Hippocampal formation (tissue), 2 donors: ENCODE measurements at places on chromosomes 5 and 9.
A peak's percentile ranks its signal among the peaks of the same experiment; 100 is the strongest.

DNA sequence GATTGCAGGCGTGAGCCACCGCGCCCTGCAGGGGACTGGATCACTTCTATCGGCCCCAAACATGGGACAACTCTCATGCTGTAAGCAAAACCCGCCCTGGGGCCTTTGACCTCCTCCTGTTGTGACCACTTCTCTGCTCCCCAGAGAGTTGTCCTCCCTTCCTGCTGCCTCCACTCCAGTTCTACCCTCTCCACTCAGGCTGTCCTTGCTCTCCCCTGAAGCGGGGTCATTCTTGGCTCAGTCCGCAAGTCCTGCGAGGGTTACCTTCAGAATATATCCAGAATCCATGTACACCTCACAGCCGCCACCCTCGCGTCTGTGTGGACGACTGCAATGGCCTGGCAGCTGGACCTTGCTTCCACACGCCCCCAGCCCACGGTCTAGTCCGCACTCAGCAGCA lies 273.7 kb downstream of the PBX3 start:
- DNase-seq = no peak

DNA sequence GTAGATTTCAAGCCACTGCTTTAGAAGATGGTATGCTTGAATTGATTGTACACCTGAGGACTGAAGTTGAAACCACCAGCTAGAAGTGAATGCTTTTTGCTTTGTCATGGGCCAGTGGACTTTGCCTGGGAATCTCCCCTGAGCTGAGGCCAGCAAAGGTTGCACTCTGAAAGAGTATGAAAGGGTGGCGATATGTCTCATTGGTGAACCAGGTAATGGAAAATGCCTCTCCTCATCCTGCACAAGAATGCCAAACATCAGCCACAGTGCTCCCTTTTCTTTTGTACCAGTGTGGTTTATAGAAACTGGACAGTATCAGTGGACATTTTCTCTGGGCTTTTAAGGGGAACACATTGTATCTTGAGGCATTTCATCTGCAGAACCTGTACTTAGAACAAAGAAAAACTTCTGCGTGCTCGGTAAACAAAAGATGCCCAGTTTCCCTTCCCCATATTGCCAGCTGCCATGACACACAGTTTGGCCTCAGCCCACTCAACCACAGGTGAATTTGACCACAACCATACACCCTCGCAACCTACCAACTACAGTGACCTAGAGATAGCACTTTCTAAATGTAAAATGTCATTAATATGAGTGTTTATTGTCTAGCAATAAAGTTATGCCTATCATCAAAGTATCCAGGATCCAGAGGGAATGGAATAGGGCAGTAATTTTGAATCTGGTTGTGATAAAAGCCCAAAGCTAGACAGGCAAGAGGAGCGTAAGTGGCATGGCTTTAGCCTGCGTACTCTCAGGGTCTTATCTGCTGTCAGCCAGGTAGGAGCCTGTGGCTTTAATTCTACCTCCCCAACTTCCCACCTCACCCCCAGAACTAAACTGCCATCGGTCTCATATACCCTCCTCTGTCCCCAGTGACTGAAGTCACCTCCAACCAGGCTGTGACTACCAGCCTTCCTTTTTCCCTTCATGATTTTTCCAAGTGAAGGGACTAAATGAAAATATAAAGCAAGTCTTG lies 79.5 kb upstream of the LHFPL2 start:
- no peak for DNase-seq

DNA sequence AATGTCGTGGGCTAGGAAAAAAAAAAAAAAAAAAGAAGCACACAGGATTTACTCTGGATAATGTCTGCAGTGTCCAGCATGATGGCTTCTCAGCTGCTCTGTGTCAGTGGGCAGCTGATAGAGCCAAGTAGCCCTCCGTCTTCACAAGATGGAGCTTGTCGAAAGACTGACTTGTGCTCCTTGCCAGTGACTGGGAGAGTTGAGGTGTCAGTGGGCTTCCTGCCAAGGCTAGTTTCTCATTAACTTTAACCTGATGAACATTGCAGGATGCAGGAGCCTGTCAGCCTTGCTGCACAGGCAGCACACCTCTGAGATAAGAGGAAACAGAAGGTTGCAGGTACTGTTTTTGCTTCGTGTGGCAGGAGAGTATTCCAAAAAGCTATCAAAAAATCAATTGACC lies 171.4 kb upstream of the SGCD start:
- DNase-seq = no peak

- no peak for DNase-seq
Observed at GRCh38 chr5:72036951-72037350, 70.3 kb upstream of the MAP1B start.

DNA sequence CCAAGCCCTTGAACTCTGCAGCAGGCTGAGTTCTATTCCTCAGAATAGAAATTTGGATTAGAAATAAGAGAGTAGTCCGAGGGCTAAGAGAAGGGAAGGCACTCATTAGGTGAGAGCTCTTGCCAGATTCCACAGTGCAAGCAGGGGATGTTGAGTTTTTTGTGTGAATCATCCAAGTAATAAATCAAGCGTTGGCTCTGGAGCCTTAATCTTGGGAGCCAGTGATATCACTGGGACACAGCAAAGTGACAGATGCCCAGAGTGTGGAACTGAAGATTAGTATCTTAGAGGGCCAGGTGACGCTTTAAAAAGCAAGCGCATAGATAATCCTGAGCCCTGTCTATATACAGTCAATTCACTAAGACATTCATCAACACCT lies 60.3 kb downstream of the FOXD1 start:
- no peak for DNase-seq

DNA sequence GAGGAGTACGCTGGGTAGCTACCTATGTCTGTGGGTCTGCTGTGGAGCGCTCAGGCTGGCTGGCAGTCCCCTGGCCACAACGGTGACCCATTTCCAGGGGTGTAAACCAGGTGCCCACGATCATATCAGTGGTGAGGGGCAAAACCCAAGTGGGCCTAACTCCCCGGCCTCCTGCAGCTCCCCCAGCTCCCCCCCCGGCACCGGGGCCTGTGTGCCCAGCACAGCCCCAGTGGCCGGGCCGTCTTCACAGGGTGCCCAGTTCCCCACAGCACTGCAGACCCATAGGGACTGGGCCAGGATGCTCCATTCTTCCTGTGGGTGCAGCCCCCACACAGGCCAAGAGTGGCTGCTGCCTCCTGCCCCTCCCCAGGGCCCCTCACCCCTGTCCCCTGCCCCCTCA lies 958 bp upstream of the LCN8 start:
- DNase-seq = no peak

GRCh38 chr9:16267281-16268066 lies 603.0 kb downstream of the BNC2 start:
- DNase-seq = no peak

- no peak for DNase-seq
Observed at GRCh38 chr9:95286151-95286550, 31.4 kb downstream of the FANCC start.

GRCh38 chr9:2621722-2622460 lies at the start of gene VLDLR:
Gene VLDLR (plus strand): TSS chr9:2621787. CDS start chr9:2622190, 403 bp downstream.
- peak; percentile 61 for DNase-seq

DNA sequence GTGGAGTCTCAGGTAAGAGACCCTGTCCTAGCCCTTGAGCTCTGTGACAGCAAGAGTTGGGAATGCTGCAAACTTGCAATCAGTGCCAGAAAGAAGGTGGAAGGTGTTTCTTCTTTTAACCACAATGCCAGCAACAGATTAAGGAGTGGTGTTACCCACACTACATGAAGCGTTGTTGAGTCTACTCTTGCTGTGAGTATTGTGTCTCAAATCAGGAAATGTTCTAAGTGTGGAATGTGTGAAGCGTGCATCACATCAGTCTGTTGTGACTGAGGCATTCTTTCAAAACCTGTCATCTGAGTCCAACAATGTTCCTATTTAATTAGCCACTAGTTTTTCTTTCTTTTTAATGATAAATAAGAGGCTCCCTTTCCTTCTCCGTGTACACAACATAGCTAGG lies 2.9 kb upstream of the LURAP1L start:
- DNase-seq = no peak

DNA sequence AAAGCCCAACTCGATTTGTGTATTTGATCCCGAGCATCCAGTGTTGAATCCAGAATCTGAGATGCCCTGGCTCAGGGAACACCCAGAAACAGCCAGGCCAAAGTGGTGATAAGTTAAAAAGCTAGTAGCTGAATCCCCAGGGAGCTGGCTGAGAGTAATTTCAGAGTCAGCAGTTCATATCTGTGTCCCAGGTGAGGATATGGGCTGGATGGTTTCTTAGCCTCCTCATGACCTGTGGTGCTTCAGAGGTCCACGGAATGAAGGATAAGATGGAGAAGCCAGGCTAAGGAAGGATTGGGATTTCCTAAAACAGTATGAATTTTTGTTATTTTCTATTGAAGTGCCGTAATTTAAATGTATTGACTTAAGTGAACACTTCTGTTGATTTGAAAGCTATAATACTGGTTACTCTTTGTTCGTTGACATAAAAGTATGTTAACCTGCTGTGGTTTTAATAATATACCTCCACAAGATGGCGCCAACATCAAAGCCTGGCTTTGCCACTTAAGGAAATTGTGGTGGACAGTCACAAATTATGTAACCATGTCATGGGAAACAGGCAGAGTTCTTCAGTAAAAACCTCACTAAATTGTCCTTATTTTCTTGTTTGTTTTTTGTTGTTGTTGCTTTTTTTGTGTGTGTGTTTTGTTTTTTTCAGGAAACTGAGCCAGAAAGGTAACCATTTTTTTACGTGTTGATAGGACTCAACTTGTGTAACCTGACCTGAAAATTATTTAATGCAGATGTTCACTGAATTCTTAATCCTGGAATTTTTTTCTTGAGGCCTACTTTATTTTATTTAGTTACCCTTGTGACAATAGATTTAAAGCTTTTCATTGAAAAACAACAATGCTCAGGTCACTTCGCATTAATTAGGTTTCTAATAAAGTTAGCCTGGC lies 11.4 kb downstream of the MTAP start:
- peak; percentile 37 for DNase-seq

GRCh38 chr5:170589643-170590042 lies 85.8 kb downstream of the KCNIP1 start:
- DNase-seq = no peak

DNA sequence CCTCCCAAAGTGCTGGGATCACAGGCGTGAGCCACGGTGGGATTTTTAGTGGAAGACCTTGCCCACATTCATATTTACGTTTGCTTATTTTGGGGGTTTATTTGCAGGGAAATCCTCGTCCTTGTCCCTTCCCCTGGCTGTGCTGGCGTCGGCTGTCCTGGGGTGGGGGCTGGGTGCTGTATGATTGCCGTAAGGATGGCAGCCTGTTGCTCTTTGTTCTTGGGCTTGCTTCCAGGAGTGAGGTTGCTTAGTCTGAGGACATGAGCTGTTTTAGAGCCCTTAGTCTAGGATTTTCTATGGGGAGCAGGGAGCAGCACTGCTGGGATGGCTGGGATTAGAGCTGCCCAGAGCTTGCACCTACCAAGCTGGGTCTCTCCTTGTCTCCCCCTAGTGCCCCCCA lies 85.8 kb upstream of the ASS1 start:
- DNase-seq = no peak

DNA sequence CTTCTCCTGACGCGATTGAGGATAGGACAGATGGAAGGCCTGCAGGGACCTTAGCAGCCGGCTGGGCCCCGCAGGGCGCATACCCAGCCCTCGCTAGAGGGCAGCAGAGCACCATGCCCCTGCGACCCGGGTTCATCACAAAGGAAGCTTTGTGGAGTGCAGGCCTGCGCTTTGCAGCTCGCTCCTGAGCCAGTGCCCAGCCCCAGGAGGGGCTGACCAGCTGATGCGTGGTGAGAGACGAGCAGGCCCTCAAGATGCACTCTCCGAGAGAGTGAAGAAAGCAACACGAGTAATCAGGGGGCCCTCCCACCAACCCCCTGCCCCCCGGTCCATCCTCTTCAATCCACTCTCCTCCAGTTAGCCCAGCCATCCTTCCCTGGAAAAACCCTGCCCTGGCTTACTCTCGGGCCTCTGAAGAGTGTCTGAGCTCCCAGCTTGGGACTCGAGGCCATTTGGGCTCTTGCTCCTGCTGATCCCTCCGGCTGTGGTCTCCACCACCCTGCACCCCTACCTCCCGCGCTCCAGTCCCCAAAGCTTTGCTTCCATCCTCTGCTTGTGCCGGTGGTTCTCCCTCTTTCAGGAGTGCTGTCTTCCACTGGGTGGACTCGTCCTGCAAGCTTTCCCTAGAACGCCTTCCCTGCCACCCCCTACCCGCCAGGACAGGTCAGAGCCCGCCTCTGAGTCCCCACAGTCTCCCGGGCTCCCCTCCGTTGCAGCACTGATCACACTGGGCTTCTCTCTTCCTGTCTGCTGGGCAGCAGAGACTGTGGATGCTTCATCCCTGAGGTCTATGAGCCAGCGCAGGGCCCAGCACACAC lies 9.1 kb upstream of the KIF12 start:
- DNase-seq = peak; percentile 65

- no peak for DNase-seq
Observed at GRCh38 chr9:85516976-85517637, 224.6 kb downstream of the AGTPBP1 start.

DNA sequence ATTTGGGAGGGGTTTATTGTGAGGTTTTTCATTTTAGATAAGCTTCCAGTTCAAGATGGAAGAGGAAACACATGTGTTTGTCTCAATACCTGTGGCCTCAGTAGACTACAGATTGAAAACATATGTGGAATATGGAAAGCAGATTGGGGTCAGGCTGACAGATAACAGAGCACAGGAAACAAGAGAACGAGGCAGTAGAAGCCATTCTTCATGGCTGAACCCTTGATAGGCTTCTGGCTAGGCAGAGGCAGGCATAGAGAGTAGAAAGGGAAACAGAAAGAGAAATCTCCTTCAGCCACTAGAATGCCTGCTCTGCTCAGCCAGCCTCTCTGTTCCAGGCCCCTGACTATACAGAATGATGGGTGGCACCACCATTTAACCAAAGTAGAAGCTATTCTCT lies 152.5 kb downstream of the MUSK start:
- no peak for DNase-seq

- no peak for DNase-seq
Observed at GRCh38 chr9:91033797-91034196, 232.2 kb downstream of the SYK start.

GRCh38 chr5:72252574-72253155 lies 67.4 kb downstream of the MRPS27 start:
- DNase-seq = no peak

GRCh38 chr9:2726650-2727340 lies 9.5 kb downstream of the KCNV2 start:
- DNase-seq = no peak

- DNase-seq = no peak
Observed at GRCh38 chr5:89584339-89584956, 701.5 kb upstream of the MEF2C start.

DNA sequence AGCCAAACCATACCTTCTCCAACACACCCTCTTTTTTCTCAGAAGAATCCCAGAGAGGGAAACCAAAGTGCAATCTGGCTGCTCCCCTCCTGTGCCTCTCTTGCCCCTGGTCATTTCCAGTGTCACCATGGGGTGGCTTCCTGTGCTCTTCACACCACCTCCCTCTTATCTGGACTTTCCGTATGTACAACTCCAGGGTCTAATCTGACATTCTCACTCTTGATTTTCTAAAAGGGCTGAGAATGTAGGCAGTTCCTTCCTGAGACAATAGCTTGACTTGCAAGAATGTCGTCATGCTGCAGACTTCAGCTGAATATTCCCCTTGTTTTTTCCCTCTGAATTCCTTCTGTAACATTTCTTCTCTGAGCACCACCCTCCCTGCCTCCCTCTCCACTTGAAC lies 110.2 kb downstream of the FBXL7 start:
- no peak for DNase-seq
